ENCODE measurements at places on chromosomes 6 and 20.

DNA sequence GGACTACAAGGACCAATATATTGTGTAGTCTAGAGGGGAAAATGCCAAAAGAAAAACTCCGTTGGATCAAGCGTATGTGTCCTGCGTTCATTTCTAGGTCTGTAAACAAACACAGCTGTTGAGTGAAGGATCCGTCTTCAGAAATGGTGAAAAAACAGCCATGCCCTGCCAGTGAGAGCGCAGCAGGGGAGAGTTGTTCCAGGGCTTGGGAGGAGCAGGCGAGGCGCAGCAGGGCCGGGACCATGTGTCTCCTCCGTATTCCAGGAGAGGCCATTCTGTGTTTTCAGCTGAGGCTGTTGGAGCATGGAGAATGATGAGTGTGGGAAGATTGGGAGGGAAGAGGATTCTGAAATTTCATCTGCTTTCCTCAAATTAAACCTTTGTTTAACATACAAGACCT is 38.0 kb downstream of the BMP6 start:
- DNase-seq, result no peak

DNA sequence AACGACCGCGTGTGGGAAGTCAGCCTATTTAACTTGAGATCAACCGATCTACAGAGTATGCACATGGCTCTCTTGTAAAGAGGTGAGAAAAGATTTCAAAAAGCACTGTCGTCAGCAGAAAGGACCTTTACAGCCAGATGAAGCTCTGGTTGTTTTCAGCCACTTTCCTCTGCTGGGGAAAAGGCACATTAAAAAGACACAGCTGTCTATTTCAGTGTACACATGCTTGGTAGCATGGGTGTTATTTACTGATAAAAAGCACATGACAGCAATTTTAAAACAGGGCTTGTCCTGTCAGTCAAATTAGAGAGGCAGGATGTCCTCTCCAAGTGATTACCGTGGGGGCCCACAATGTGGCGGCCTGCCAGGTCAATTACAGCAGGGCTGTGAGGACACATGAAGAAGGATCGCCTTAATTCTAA is 188.9 kb downstream of the PRKN start:
- DNase-seq, result no peak

DNA sequence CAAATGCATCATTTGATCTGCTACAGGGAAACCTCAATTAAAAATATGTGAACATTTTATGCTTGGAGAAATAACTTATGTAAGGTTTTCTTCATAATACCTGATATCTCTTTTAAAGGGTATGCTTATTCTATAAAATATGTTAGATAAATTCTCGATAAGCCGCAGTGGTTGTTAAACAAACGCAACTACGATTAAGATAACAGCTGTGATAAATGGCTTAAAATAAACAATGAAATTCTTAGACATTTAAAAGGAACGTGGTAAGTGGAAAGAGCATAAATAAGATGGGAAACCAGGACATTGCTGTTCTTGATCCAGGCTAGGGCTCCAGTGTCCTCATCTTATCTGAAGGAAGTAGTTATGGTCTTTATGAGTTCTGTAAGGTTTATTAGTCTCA is 415.9 kb downstream of the CD83 start:
- no peak for DNase-seq

DNA sequence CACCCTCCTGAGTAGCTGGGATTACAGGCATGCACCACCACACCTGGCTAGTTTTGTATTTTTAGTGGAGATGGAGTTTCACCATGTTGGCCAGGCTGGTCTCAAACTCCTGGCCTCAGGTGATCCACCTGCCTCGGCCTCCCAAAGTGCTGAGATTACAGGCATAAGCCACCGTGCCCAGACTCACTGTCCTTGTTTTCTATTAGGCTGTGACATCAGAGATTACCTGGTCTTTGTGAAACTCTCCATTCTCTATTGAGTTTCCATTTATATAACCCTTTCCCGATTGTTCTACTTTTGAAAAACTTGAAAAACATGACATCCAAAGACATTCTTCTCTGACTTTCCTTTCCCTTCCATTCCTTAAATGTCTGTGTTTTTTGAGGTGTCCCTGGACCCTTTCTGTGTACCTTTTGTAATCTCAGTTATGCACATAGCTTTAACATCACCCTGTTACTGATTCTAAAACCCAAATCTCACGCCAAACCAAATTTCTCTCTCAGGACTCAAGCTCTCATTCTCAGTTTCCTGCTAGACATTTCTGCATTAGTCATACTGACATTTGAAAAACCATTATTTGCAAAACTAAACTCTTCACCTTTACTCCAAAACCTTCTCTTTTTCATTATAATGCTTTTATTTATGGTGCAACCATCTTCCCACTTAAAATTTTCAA is 137.0 kb downstream of the KHDC1L start:
- DNase-seq, result no peak

- no peak for DNase-seq
Measured at GRCh38 chr20:57211908-57212533, 54.4 kb downstream of the BMP7 start.

- no peak for DNase-seq
Measured at GRCh38 chr6:148885925-148886845, 139.4 kb downstream of the UST start.

- no peak for DNase-seq
Measured at GRCh38 chr6:156919370-156919769, 142.2 kb downstream of the ARID1B start.

- no peak for DNase-seq
Measured at GRCh38 chr6:153090241-153090930, 40.7 kb downstream of the RGS17 start.

GRCh38 chr20:31966991-31967655 is 828 bp upstream of the XKR7 start:
- DNase-seq, result no peak

DNA sequence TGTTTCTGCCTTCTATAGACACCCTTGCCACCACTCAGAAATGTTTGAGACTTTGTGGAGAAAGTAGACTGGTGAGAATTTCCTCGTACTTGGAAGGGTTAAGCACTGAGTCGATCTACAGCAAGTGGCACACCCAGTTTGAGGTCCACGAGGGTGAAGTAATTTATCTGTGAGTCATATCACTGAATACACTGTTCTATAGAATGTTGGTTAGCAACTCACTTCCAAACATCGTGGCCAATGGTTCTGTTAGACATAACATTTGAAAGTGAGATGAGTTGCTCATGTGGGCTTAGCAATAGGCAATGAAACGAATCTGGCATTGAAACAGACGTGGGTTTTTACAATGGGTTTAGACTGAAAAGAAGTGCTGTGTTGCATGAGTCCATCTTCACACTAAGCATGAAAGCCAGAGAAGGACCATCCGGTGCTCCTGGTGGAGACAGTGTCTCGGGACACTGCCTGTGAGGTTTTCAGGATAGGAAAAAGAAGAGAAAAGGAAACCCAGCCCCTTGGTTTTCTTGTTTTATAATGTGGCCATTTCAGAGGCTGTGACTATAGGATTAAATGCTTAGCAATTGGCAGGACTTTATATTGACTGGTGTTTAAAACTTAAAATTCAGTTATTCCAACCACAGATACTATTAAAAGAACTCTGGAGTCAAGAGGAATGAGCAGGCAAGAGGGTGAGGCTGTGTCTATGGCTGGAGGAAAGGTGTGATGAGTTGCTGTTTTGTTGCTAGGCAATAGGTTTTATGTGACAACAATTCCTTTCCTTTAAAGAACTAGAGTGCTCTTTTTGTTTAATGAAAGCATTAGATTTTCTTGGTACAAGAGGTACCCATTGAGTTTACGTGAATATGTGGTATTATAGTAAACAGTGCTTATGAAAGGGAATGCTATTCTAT is 31.0 kb upstream of the EZR start:
- DNase-seq, result peak; percentile 75

- DNase-seq, result no peak
Measured at GRCh38 chr6:3201388-3201787, 26.1 kb downstream of the TUBB2B start.

DNA sequence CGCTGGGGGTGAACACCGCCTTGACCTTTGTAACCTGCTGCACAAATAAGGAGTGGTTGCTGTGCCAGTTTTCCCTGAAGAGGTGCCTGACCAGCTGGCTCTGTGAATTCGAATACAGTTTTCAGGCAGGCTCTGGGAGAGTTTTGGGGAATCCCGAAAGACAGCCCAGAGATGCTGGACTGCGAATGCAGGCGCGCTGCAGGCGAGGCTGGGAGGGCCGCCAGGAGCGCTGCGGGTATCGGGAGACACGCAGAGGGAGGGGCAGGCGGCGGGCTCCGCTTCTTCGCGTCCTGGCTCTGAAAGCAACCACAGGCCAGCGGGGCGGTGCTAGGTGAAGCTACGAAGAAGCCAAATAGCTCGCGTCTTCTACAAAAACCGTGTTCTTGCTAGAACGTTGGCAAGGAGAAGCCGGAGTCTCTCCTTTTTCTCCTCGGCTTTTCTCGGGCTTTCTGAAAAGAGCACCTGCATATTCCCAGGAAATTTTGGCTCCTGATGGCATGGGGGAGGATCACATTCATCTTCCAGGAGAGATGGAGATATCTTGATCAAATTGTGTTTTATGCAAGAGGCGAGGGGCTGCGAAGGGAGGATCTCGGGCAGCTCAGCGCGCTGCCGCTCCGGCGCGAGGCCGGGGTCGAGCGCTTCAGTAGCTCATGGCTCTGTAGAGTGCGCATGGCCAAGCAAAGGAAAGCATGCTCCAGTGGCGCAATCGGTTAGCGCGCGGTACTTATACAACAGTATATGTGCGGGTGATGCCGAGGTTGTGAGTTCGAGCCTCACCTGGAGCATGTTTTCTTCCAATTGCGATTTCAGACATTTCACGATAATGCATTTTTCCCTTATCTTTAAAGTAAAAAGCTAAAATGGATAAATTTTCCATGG is 158.1 kb upstream of the ZNF184 start:
- DNase-seq, result peak; percentile 35

GRCh38 chr6:136501514-136501913 is 48.7 kb downstream of the MAP7 start:
- no peak for DNase-seq

DNA sequence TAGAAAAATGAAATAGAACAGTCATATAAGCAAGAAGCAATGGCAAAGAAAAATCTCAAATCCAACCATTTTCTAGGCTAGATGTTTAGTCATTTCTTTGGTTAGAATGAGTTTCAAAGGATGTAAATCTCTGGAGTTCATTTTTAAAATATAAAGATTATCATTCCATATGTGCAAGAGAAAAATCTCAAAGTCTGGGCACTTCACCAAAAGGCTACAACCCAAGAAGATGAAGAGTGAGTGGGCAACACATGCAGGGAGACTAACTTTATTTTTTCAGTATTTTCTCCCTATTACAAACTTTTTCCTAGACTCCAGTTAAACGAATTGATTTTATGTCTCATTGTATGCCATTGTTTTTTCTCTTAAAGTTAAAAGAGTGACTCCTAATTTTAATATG is 83.6 kb downstream of the PHACTR1 start:
- DNase-seq, result no peak

- DNase-seq, result no peak
Measured at GRCh38 chr20:1467082-1467354, 369 bp upstream of the NSFL1C start.

GRCh38 chr20:10625641-10626040 is 48.2 kb downstream of the JAG1 start:
- DNase-seq, result no peak

GRCh38 chr6:31170987-31171671 is 647 bp upstream of the POU5F1 start:
- no peak for DNase-seq

DNA sequence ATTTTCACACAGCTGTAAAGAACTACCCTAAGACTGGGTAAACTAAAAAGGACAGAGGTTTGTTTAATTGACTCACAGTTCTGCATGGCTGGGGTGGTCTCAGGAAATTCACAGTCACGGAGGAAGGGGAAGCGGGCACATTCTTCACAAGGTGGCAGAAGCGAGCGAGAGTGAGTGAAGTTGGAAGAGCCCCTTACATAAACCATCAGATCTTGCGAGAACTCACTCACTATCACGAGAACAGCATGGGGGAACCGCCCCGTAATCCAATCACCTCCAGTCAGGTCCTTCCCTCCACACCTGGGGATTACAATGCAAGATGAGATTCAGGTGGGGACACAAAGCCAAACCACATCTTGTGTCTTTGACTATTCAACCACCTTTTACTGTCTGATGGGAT is 700.5 kb downstream of the TENT5A start:
- no peak for DNase-seq

DNA sequence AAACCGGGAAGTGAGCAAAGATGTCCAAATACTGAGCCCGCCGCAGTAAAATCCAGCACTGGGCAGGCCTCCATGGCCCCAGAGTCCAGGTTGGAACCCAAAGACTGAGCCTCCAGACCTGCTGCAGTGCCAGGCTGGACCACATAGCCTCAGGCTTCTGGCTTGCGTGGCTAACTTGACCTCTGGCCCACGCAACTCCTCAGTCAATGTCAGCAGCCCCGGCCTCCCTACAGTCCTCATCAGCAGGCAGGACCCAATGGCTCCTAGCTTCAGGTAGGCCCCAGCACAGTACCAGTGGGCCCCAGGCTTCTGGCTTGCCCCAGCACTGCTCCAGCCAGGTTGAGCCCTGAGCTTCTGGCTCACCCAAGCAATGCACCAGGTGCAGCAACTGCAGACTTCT is 245.1 kb upstream of the AFDN start:
- no peak for DNase-seq

GRCh38 chr6:43768506-43768860 is 1.5 kb upstream of the VEGFA start:
- DNase-seq, result no peak

DNA sequence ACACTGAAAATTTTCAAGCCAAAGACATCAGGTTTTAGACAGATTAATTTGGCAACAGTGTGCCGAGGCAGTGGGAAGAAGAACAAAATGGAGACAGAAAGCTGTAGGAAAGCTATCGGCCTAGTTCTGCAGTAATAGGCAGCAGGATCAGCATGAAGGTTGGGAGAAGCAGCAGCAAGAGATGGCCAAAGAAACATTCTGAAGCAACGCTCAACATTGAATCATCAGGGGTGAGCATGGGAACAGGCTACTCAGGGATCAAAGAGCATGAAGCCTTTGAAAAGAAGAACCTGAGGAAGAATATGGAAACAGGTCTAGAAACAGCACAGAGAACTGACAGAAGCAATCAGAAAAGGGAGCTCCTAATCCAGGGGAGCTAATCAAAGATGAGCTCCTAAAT is 7.1 kb upstream of the DST start:
- no peak for DNase-seq

GRCh38 chr6:124819346-124819745 is 142.9 kb upstream of the RNF217 start:
- no peak for DNase-seq

GRCh38 chr20:50101887-50102286 is 11.1 kb downstream of the UBE2V1 start:
- no peak for DNase-seq

DNA sequence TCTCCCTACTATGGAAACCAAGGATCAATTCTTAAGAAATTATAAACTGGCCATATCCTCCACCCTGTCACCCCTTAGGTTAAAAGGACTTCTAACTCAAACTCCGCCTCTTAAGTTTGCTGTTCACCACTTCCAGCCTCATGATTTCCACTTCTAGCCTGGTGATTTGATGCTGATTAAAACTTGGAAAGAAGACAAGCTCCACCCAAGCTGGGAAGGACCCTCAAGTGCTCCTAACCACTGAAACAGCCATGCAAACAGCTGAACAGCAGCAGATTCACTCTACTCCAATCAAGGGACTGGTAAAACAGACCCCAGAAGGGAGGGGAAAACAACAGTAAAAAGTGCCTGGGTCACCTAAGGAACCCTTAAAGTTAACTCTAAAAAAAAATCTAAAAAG is 10.3 kb downstream of the LCA5 start:
- no peak for DNase-seq

- no peak for DNase-seq
Measured at GRCh38 chr6:62285612-62286469, at the start of gene KHDRBS2. Gene KHDRBS2, minus strand, starts transcription at chr6:62286225.
